ENCODE measurements at places on chromosomes 7 and 10.

DNA sequence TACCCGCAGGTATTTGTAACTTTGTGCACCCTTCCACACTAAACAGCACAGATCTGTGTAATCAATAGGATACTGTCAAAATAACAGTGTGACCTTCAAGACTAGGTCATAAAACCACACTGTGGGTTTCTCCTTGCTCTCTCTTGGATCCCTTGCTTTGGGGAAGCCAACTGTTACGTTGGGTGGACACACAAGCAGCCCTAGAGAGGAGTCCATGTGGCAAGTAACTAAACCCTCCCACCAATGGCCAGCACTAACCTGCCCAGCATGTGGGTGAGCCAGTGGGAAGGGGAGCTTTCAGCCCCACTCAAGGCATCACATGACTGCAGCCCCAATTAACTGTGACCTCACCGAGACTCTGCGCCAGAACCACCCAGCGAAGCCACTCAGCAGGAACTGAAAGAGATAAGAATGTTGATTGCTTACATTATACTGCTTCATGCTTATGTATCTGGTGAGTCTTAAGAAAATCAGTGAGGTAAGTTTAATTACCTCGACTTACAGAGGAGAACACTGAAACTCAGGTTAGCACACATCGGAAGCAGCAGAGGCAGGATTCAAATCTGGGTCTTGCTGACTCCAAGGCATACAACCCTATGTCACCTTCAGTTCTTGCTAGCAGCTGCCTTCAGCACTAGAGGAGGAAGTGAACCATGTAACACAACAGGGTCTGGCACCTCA is 9.4 kb upstream of the ZC3HAV1 start:
- DNase-seq = no peak

DNA sequence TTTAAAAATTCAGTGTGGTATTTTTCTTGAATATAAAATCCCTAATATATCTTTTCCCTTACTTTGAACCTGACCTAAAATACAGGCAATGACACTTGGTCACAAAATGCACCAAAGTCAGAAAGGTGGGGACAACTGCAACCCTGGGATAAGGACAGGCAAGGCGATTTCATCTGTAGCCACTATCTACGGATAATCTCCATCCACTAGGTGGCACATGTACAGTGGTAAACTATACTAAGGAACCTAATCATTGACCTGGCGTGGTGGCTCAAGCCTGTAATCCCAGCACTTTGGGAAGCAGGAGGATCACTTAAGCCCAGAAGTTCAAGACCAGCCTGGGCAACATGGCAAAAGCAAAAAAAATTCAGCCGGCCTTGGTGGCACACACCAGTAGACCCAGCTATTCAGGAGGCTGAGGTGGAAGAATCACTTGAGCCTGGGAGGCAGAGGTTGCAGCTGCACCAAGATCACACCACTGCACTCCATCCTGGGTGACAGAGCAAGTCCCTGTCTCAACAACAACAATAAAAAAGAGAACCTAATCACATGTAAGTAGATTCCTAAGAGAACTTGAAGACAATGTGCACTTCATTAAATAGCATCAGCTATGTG is 98.9 kb downstream of the KMT2C start:
- no peak for DNase-seq

- DNase-seq = no peak
Measured at GRCh38 chr10:24897326-24897926, 55.0 kb downstream of the PRTFDC1 start.

GRCh38 chr7:24608504-24608903 is 35.3 kb downstream of the PALS2 start:
- no peak for DNase-seq

- DNase-seq = no peak
Measured at GRCh38 chr10:16777473-16778370, 39.5 kb downstream of the RSU1 start.
